ENCODE measurements at places on chromosomes 2 and 18.

DNA sequence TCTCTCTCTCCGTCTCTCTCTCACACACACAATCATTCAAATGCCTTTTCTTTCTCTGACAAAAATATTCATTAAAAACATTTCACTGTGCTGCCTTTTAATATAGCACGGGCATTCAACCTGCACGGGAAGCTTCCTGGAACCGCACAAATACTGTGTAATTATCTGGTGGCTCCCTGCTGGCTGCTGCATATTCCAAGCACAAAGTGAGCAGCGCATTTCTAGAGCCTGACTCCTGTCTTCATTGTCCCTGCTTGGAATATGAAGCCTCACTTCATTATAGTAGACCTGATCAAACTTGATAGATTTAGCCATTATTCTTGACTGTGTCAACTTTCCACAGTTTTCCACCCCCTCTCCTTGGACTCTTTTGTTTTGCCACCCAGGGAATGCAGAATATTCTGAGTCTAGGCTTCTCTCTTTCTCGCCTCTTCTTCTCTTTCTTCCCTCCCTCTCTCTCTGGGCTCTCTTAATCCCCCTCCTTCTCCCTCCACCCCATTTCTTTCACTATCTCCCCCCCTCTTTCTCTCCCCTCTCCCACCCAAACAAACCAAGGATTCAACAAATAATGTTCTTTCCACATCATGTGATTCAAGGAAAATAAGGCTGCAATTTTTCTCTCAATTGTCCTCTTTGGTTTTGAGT is 672.1 kb upstream of the FANCL start:
- DNase-seq: no peak

GRCh38 chr2:240301256-240301795 is 134.1 kb upstream of the GPC1 start:
- no peak for DNase-seq

DNA sequence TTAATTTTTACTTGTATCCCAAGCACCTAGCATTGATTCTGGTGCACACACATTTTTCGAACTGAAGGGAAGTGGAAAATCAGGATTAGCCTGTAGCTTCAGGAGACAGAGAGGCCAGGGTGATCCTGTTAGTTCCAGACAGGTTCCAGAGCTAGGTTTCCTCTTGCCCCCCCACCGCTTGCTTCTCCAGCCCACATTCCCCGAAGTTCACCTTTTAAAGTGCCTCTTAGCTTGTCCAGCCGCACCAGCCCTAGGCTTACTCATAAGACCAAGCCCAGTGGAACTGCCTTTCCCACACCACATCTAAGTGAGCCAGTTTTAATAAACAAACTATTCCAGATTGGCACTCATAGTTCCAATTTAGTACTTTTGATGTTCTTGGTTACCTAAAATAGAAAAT is 898.6 kb upstream of the KLHL29 start:
- no peak for DNase-seq

DNA sequence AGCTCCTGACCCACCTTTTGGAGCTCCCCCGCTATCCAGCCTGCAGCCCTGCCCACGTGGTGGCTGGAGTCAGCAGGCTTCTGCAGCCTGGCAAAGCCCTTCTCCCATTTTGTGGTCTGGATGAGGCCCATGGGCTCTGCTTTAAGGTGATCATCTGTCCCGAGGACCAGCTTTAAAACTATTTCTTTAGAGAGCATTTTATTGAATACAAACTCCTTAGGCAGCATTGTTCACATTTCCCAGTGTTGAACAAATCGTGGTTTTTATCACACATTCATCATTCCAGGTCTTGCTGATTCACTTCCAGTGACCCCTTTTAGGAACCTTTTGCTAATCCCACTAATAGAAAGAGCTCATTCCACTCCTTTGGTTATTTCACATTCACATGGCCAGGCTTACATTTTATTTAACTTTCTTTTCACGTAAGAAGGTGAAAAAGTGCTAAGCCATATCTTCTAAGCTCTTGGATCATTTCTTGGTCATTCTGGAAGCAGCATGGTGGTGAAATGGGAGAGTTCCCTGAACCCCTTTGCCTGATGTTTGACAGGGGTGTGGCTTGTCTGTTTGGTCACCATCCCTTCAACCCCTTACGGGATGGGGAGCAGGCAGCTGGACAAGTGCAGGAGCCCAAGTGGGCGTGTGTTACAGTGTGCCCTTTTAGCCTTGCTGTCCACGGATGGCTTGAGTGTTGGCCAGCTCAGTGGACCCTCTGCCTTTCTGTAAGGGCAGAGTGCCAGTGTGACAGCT is 80.4 kb upstream of the RAPGEF4 start:
- DNase-seq: no peak

GRCh38 chr2:127063701-127064590 is 43.0 kb downstream of the BIN1 start:
- no peak for DNase-seq

DNA sequence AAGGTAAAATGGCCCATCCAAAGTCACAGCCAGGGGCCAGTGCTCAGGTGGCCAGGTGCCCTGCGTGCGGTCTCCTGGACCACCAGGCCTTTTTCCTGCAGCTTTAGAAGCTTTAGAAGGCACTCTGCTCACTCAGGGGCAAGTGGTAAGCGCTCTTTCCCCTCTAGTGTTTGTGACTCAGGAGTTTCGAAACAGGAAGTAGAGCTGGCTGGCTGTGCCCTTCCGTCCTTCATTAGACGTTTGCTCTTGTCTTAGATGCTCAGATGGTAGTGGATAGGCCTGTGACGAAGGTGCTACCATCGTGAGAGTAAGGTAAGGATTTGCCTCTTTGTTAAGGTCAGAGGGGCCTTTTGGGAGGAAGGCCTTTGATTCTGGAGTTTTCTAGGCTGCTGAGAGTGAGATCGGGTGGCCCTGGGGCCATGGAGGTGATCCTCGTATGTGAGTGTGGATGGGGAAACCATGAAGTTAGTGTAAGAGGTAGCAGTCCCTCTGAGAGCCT is at the start of gene CASP8:
Gene CASP8 (plus strand): TSS at position 235 of the 499 bp plus-strand sequence. CDS start 5,951 bp downstream, outside the sequence.
- DNase-seq: no peak

DNA sequence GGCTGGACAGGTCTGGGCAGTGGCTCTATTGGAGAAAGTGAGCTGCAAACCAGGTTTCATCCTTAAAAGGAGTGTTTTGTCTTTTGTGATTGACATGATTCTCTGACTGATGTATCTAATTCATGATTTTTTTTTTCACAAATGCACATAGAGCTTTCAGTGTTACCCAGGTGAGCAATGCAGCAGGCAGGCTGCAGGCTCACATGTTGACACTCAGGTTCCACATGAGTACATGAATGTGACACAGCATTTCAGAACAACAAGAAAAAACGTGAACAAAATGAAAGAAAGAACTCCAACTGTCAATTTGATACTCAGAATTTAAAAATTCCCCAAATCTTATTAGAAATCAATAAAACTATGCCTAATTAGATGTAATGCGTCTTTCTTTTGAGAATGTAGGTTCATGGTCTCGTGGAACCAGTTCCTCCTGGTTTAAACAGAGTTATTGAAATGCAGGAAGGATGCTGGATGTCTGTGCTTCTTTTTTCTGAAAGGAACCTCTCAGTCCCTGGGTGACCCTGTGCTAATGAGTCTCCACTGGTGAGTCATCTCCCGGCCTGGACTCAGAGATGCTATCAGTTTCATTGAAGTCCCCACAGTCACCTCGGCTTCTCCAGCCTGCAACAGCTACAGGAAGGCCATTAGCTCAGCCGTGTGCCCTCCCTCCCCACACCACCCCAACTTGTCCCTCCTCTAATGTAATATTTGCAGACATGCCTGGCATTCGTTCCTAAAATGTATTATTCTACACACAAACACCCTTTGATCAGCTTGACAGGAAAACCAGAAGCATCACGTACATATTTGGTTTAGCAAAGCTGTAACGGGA is 430.4 kb downstream of the LPIN1 start:
- DNase-seq: no peak

DNA sequence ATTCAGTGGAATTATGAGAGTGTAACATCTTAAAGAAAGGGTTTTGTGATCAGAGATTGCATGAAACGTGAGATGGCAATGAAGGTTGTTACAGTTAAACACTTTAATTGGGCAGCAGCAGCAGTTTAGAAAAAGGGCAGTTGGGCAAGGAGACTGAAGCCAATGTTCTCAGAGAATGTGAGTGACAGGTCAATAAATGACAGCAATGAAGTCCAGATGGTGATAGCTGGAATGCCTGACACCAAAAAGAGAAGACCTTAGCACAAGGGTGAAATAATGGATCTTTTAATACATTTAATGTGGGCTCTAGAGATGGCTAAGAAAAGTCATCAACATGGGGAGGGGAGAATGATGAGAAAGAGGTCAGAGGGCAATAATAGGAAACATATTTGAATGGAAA is 89.4 kb upstream of the CDH7 start:
- DNase-seq: no peak

DNA sequence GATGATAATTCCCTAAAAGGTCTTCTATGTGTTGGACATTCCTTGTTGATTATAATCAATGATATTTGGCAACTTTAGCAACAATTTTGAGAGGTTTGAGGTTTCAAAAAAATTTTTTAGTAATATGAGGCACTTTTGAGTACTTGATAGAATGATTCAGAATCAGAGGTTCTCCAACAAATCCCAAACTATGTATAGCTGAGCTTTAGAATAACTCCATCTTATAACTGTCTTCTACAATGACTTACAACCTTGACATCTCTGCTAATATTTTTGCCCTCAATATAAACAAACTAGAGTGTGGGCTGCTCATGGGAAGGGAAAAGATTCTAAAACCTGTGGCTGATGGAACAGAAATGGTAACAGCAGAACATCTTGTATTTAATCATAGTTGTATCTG is 21.5 kb upstream of the SERPINB7 start:
- no peak for DNase-seq

DNA sequence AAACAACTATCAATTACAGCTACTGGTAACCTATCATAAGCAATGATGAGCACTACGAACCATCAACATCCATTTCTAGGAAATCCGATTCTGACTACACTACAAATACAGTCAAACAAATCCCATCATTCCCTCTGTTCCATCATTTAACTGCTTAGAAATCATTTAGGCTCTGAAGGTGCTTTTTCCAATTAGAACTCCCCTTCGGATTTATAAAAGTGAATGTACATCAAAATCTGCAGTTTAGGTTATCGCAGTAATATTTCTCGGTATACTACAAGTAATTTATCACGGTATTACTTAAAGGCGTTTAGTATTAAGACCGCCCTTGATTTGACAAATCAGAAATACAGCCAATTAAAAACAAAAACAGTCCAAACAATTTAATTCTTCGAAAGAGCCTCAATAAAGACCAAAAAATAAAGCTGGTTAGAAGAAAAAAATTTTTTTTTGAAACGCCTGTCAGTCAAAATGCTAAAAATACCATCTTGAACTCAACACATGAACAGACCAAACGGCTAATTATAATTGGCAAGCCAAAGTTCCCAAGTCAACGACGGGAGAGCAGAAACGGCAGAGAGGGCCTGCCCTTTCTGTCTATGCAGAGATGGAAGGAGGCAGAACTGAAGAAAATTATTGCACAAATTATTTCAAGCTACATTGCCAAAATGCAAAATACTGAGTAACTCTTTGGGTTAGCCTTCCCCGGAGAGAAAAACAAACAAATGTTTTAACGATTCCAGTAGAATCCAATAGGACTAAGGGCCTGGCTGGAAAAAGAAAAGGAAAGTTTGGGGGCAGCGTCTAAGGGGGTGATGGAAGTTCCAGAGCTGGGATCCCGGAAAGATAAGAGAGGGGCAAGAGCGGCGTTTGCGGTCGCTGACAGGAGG is 1.2 kb downstream of the VPS54 start:
- no peak for DNase-seq

DNA sequence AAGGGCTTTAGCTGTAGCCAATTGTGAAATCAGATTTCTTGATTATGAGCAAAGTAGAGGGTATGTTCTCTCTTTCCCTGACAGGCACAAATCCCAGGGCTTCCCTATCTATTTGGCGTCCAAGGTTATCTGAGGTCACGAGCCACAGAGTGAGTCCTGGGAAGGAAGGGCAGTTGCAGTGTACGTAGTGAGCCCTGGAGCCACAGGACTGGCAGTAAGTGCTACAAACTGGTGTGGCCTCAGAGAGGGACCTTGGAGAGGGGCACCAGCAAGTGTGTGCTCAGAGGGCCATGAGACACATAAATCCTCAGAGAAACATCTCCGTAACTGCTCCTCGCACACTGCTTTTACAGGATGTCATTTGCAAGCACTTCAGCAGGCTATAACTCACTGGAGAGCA is 115.5 kb upstream of the SH3BP4 start:
- no peak for DNase-seq

- DNase-seq: no peak
These were observed 141.7 kb downstream of the SH3RF3 start for GRCh38 chr2:109270505-109271312.

DNA sequence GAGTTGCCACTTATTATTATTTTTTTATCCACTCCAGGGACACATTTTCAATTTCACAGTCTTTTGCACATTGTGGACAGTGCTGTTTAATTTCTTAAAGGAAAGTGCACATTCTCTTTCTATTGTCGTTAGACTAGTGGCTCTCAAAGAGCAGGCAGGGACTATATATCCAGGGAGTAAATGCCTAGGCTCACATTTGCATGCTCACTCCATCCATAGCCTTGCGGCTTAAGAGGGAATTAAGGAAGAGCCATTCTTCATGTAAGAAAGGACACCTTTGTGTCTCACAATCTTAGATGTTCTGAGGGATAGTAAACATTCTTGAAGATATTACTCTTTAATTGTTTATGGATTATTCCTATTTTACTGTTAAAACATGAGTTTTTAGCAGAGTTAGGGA is 70.8 kb downstream of the FIGN start:
- no peak for DNase-seq

DNA sequence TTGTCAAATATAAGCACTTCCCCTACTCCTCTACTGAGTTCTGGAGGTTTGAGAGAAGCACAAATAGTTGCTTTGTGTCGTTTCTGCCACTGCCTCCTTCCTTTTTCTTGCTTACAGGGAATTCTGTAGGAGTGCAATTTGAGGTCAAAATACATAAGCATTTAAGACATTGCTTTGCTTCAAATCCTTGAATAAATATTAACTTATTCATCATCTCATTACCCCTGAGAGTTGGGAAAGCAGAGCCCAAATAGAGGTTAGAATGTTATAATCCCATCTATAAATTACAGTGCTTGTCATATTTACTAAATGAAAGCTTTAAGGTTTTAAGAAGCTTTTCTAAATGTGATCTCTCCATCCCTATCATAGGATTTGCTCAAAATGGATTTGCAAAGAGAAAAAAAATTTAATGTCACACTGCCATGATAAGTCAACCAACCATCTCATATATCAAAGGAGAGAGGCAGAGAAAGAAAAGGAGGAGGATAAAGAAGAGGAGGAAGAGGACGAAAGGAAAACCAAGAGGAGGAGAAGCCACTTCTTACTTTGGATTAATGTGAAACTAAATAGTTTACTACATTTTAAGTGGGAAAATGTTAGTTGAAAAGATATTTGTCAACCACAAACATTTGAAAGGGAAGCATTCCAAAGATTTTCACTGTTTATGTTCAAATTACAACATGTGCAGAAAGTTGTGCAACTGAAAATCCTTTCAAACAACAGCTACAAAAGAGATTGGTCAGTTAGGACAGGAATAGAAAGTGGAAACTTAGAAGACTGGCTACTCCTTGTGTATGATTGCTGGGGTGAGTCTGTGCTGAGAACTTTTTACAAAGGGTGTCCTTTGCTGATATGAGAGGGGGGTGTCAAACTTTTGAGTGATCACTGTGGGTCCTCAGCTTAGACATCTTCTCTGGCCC is 277.3 kb upstream of the FN1 start:
- no peak for DNase-seq
